ENCODE measurements at places on chromosomes 4 and X. TPM values are rescaled to one million over a fixed set of nuclear protein-coding genes. Genes with fewer than 3 reads are reported as not detected.

Gene FSTL5
- not detected for total RNA-seq

Gene CSTF2
- 31.2 TPM for total RNA-seq

Gene GPR119
- not detected for total RNA-seq

Gene UTP14A
- total RNA-seq: 52.5 TPM

Gene SPOCK3
- 0.22 TPM for total RNA-seq

Gene VSIG4
- total RNA-seq: not detected

Gene P2RY4
- total RNA-seq: not detected

Gene RS1
- total RNA-seq: not detected

Gene CMC4
- 18.8 TPM for total RNA-seq

Gene ARR3
- not detected for total RNA-seq

Gene PNMA6F
- not detected for total RNA-seq

Gene TLR6
- total RNA-seq: 1.8 TPM

Gene NUDT6
- 6.6 TPM for total RNA-seq

Gene SASH3
- total RNA-seq: not detected

Gene ZC4H2
- 1.9 TPM for total RNA-seq

Gene FHDC1
- 1.1 TPM for total RNA-seq

Gene GJB1
- total RNA-seq: 0.05 TPM

Gene KIAA1210
- total RNA-seq: not detected

Gene CWH43
- total RNA-seq: not detected

Gene SRPK3
- total RNA-seq: 0.03 TPM

Gene HERC6
- total RNA-seq: 3.2 TPM

Gene HTRA3
- 19.4 TPM for total RNA-seq

Gene FAM9C
- not detected for total RNA-seq

Gene AKAP4
- total RNA-seq: not detected

Gene GRPR
- total RNA-seq: not detected

Gene GRPEL1
- total RNA-seq: 62.9 TPM

Gene PABPC4L
- total RNA-seq: 0.05 TPM

Gene GLUD2
- total RNA-seq: 2.4 TPM
